ENCODE measurements at places on chromosomes 5 and 9.

- DNase-seq = no peak
Measured at GRCh38 chr5:177249761-177250537, 53.6 kb downstream of the RAB24 start.

- DNase-seq = peak; percentile 71
Measured at GRCh38 chr5:989961-990530, 18.6 kb upstream of the NKD2 start.

DNA sequence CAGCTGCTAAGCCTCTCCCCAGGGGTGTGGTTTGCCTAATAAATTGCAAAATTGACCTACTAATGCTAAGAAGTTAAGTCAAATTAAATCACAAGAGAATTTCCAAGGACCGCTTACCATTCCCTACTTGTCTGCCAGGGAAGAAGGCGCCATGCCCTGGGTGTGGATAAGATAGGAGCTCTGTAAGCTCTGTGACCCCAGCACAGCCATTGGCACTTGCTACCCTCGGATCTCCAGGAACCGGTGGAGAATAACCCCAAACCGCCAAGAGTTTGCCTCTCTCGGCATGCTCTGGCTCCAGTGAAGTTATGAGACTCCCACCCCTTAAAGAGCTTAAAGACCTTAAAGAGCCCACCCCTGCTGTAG lies 58.9 kb downstream of the NEURL1B start:
- DNase-seq = no peak

- DNase-seq = no peak
Measured at GRCh38 chr5:168464214-168464613, 22.1 kb upstream of the RARS1 start.

GRCh38 chr9:89473762-89474469 lies 24.0 kb downstream of the SEMA4D start:
- no peak for DNase-seq

DNA sequence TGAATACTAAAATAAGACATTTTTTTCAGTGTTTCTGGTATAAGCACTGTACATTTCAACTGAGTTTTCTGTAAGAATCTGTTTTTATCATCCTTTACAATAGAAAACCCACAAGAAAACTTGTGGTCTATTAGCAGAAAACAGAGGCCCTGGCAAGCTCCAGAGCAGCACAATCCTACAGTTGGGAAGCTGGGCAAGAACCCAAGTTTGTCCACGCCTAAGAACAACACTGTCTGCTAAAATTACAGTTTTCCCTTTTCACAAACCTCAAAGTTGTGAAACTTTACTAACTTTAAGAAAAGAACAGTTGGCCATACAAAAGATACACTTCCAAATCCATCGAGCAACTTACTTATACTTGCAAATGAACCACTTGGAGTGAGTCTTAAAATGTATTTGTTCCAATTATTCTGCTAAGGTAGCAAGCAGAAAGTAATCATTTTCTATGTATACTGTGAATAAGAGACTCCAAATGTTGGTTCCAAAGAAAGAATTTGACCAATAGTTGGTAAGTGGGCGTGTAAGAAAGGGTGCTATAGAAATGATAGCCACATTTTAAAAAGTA lies 982.0 kb upstream of the ARRDC3 start:
- no peak for DNase-seq

- DNase-seq = no peak
Measured at GRCh38 chr5:93603078-93603792, 20.2 kb downstream of the NR2F1 start.

- DNase-seq = no peak
Measured at GRCh38 chr5:123086376-123087055, 2.5 kb upstream of the PRDM6 start.

- no peak for DNase-seq
Measured at GRCh38 chr9:2235623-2236022, 220.5 kb downstream of the SMARCA2 start.

GRCh38 chr9:97321691-97322090 lies 14.2 kb downstream of the CCDC180 start:
- no peak for DNase-seq

- DNase-seq = no peak
Measured at GRCh38 chr9:109168170-109168569, 1.1 kb upstream of the FRRS1L start.

- no peak for DNase-seq
Measured at GRCh38 chr5:177023303-177023664, 788 bp downstream of the ZNF346 start.

DNA sequence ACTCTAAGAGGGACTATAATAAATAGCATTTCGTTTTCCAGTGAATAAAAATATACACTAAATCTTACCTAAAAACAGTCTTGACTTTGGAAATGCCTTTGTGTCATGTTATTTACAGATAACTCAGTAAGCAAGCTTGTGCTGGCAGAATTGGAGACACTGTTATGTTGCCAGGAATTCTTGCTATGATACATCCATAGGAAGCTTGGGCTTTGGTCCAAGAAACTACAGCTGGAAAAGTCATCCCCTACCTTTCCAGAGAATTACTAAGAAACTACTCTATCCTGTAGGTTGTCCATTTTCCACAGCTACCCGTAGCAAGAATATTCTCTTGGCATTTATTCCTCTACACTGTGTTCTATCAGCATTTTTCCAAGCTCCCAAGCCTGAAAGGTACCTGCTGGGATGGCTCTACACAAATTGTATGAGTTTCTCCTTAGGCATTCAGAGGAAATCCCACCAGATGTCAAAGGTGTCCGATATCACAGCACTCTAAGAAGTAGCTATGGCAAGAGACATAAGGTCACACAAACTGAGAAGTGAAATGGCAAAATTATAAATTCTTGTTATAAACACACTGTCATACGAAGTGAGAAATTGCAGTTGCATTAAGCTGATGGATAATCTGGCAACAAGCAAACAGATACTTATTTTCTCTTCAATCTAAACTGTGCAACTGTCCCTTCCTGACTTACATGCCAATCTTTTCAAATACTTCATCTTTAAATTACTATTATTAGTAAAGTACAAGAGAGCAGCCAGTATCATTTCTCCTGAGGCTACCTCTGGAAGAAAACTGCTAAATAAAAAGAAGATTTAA lies 68.5 kb downstream of the MCTP1 start:
- no peak for DNase-seq

DNA sequence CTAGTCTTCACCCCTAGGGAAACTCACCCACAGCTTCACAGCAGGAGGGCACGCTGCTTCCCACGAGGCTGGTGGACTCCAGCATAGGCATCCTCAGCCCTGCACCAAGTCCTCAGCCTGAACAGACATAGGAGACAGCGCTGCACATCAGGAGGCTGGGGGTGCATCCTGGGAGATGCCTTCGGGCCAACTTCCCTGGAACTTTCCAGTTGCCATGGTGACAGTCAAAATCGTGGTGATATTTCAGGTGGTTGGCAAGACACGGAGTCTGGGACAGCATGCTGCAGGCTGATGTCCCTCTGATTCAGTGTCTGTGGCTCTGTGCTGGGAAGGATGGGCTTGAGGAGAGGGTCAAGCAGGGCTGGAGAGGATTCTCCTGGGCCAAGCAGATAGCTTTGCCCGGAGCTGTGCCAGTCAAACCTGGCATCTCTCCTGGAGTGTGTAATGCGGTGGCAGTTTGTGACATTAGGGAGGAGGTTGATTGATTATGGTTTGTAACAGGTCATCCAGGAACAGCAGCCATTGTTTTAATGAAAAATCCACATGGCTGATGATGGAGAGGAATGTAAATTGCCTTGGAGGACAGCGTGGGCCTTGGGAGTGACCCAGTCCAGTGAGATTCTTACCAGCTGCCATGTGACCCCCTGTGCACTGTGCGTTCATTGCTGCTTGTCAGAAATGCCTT lies 35.6 kb upstream of the SEMA4D start:
- DNase-seq = peak; percentile 16

- no peak for DNase-seq
Measured at GRCh38 chr5:136666970-136667620, 301.8 kb upstream of the TRPC7 start.

DNA sequence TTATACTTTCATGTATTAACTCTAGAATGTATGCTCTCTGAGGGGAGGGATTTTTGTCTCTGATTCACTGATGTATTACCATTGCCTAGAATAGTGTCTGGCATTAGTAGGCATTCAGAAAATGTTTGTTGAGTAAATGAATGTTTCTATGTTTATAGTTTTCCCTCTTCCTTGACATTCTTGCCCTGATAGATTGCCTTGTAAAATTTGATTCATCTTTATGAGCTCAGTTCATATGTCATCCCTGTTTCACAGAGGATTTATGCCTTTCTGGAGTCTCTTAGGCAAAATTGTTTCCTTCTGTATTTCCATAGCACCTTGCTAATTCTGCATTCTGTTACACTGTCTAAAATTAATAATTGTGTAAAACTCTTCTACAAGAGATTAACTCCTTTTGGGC lies 72.3 kb downstream of the RASA1 start:
- no peak for DNase-seq

GRCh38 chr5:103122242-103122641 lies 2.1 kb downstream of the PPIP5K2 start:
- no peak for DNase-seq

DNA sequence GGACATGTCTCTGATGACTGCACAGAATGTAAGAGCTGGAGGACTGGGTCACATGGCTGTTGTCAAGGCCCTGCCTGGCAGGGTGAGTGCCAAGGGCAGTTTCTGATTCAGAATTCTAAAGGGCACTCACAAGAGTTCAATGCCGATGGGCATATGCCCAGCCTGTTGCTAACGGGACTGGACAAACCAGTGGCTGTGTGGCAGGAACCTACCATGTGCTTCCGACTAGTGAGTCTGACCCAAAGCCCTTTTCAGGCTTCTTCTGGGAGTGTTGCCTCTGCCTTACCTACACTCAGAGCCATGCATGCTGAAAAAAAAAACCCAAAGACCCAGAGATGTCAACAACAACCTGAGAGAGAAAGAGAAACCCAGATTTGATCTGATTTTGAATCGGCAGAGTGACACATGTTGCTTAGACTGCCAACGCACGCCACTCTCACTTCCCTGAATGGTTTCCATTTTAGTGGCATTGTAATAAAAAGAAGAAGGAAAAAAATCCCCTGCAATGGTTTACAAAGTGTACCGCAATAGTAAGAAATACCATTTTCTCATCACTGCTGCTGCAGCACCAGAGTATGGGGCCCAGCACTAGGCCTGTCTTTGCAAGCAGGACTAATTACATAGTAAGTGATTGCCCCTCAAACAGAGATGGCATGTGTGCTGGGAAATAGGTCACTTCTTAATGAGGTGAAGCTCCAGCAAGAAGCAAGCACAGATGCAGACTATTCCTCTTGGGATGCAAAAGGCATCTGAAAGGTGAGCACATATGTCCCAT lies 194.3 kb downstream of the PALM2AKAP2 start:
- peak; percentile 34 for DNase-seq

DNA sequence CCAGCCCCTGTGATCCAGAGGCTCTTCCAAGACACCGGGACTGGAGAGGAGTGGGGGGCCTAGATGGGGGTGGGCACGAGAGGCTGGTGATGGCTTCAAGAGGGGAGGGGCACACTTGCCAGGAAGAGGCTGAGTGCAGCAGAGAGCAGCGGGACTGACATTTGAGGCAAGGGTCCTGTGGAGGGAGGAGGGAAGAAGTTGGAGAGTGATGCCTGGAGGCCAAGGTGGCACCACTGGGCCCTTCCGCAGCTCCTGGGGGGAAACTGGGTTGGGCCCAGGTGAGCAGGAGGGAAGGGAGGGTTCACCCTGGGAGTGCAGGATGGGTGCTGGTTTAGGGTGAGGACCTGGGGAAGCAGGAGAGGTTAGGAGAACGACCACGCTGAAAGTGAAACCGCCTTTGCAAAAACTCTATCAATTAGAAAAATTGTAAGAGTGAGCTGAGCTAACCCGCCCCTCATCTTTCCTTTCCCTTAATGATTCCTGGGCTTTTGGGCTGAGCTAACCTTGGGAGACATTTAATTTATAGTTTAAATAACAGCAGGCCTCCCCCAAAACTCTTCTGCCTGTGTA lies 26.2 kb downstream of the ABO start:
- DNase-seq = no peak

- no peak for DNase-seq
Measured at GRCh38 chr9:114261987-114262386, 60.9 kb upstream of the ORM1 start.

GRCh38 chr9:95505717-95506427 lies 10.9 kb downstream of the PTCH1 start:
- DNase-seq = peak; percentile 71

- DNase-seq = peak; percentile 78
Measured at GRCh38 chr9:98860871-98861293, 53.4 kb downstream of the GALNT12 start.

- no peak for DNase-seq
Measured at GRCh38 chr9:133818444-133818843, 80.3 kb upstream of the SARDH start.

DNA sequence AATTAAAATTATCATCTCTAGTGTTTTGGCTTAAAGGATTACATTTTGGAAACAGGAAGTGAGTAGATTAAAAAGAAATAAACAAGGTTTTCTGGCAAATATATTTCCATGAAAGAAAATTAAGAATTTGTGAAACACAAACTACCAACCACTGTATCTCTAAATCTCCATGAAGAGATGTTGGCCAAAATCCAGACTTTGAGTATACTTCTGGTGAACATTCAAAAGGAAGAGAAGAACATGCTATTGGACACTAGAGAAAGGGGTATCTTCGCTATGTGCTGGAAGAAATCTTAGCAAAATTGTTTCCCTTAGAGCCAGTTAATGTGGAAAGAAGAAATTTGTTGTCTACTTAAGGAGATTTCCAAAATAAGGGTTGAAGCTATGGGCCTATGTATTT lies 710.4 kb upstream of the CTNND2 start:
- DNase-seq = no peak

GRCh38 chr5:107542428-107542827 lies 128.3 kb downstream of the EFNA5 start:
- peak; percentile 92 for DNase-seq

DNA sequence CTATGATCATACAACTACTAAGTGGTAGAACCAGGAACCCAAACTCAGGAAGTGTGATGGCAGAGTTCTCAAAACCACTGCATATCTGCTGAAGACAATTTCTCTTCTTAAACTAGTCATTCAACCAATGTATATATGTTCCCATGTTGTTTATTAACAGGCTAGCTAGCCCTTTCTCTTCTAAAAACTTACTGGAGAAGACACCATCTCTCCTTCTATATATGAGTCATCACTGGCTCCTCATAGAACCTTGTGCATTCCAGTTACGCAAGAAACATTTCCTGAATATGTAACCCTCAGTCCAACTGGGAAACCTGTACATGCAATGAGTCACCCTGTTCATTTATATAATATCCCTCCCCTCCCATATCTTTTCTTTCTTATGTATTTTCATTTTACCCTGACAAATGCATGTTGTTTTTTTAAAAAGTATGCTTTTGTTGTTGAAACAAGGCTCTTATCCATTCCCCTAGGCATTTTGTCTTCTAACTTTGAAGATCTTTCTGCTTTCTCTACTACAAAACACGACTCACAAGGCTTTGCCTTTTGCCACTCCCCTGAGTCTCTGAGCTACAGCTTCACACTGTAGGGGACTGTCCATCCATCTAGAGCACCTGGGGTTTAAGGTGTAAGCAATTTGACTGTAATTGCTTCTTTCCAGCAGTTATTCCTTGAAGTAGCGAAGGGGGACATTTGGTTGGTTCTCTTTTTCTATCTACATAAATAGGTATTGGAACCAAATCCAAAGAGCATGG lies 119.5 kb downstream of the ANXA1 start:
- no peak for DNase-seq

- DNase-seq = no peak
Measured at GRCh38 chr5:5887833-5888232, 465.4 kb downstream of the ICE1 start.

- no peak for DNase-seq
Measured at GRCh38 chr9:114777821-114778609, 27.8 kb downstream of the TNFSF15 start.

GRCh38 chr5:15366676-15367391 lies 133.1 kb upstream of the FBXL7 start:
- no peak for DNase-seq

Data from tibial artery (tissue), 4 donors.